ENCODE measurements at places on chromosomes 4 and X.

- DNase-seq = no peak
Observed at GRCh38 chr4:125382995-125383394, 68.2 kb downstream of the FAT4 start.

DNA sequence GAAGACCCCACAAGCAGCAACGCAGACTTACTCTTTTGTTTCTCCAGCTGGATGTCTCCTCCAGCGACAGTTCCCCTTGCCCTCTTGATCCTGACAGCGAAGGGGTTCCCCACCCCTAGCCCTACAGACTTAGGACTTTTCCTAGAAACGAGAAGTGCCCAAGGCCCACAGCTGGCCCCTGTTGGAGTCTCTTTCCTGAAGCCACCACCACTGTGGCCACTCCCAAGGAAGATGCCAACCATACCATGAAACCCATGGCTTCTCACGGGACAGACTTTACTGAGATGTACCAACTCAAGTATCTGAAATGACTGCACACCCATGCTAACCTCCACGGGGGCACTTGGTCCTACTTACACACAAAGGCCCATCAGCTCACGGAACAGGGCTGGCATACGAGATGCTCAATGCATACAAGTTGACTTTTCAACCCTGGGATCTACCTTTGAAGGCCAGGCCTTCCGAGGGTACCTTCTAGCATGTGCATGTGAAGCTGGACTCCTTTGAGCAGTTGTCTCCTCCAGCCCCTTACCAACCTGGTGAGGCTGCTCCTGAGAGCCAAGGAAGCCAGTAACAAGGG is 924 bp upstream of the IRAK1 start:
- DNase-seq = no peak

- DNase-seq = no peak
Observed at GRCh38 chrX:139388254-139388653, 142.3 kb upstream of the F9 start.

DNA sequence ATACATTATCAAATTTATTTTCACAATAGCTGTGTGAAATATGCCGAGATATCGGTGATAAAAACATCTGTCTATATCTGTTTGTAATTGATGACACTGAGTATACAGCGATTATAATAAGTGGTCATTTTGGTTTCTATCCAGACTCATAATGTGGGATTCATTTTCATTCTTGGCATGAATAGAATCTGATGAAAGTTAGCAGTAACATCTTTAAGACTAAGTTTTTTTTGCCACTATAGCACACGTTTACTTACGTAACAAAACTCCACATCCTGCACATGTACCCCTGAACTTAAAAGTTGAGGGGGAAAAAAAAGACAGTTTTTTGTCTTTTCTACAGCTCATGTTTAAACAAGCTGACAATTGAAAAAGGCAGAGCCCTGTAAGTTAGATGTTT is 86.4 kb downstream of the PPA2 start:
- DNase-seq = no peak

Measured in cardiac muscle cell (in vitro differentiated cells and primary cell).